Stimulated activated CD8-positive, alpha-beta memory T cell treated with anti-CD3 and anti-CD28 coated beads, Interleukin-4, amount 100 ng/mL, for 24 hours (primary cell): ENCODE measurements at places on chromosomes 2 and 18.

GRCh38 chr2:218216336-218216673 is 684 bp upstream of the ARPC2 start:
- DNase-seq: no peak

GRCh38 chr2:86541334-86541733 is 21.9 kb downstream of the CHMP3 start:
- no peak for DNase-seq

DNA sequence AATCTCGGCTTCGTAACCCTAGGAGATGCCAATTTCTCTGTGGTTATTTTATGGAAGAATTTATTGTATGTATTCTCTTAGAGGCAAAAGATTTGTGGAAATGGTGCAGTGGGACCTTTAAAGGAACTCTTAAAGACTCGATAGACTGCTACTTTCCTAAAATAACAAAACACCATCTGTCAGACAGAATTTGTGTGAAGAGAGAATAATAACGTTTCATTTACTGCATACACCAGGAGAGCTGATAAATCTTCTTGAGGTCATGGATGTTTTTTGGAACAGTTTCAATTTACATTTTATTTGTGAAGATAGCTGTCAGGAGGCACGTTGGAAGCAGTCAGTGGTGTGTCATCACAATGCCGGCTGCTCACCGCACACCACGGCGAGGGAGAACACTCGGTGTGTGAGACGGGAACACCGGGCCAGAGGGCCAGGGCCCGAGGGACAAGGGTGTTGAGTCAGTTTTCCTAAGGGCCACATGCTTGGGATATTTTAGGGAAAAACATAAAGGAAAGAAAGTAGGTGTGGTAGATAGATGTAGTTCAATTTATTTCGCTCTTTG is 1681.0 kb upstream of the DDX18 start:
- DNase-seq: no peak

- DNase-seq: no peak
Measured at GRCh38 chr18:55031576-55031975, 72.3 kb upstream of the CCDC68 start.

- no peak for DNase-seq
Measured at GRCh38 chr2:173192071-173192470, 116.4 kb downstream of the MAP3K20 start.

DNA sequence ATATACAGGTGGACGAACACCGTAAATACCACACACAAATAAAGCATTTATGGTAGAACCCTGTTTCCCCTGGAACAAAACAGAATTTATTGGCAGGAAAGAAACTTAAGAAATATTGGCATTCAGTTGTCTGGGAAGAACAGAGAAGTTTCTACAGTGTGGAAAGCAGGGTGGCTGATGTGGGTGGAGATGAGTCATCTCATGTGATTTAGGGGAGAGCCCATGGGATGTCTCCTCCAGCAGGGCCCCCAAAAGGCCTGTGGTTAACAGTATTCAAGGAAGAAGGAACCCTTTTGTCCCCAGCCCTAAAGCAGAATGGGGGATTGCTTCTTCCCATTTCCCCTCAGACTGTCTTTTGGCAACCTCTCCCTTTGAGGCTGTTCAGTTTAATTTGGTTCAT is 24.2 kb downstream of the SIX3 start:
- DNase-seq: no peak

DNA sequence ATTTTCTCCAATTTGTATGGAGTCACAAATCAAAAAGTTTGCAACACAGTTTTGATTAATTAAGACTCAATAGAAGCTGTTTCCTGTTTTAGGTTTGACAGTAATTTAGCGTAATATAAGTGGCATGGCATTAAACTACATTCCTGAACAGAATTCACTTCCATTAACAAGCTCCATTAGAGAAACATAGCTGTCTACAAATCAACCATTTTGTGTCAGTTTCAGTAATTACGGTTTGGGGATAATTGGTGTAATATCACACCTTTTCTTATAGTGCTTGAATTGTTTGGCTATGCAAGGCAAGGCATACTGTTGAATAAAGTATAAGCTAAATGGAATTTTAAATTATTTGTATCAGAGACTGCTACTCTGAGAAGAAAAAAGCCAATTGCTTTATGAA is 585.5 kb downstream of the CBLN2 start:
- no peak for DNase-seq

DNA sequence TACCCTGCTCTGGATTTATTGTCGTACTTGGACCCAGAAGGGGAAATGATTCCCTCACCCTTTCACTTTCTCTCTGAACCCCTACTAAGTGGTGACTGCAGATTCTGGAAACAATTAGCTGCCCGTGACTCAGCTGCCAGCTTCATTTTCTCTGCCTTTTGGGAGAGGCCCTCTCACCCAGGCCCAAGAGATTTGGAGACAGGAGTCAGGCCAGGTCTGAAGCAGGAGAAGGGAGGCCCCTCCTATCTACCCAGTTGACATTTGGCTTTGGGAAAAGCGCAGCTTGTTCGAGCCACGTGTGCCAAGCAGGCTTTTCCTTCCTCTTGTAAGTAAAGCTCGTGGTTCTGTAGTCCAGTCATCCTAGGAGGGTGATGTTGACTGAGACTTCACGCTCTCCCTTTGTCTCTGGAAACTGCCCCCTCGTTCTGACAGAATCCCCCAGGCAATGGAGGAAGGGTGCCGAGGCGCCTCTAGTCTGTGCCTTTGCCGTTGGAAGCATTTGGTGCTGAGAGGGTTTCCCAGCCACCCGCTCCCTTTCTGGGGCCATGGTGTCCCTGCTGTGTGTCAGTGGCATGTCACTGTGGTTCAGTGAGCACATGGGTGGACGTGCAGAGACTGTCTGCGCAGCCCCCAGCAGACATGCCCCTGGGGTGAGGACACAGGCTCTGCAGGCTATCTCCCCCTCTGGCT is 8.6 kb downstream of the OXER1 start:
- no peak for DNase-seq

GRCh38 chr2:119536707-119537106 is 7.5 kb upstream of the CFAP221 start:
- no peak for DNase-seq

GRCh38 chr18:3420919-3421279 is 29.1 kb upstream of the TGIF1 start:
- no peak for DNase-seq

GRCh38 chr2:28991021-28991420 is 9.9 kb downstream of the TOGARAM2 start:
- DNase-seq: no peak

DNA sequence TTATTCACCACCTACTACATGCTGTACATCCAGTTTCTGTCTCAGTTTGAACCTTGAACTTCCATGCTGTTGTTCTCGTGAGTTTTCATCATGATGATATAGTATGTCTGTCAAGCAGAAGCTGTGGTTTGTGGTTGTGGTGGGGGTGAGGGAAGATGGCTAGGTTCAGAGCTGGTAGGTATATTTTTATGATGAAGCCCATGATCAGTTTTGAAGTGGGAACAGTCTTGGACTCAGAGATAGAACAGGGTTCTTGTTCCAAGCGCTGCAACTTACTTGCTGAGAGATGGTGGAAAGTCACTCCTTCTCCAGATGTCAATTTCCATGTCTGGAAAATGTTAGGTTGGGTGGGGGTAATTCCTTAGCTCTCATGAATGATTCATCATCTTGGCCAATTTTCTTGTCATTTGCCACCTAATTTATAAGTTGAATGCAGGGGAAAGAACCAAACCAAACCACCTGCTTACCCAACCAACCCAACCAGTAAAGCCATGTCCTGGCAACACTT is 21.6 kb downstream of the PMAIP1 start:
- peak; percentile 38 for DNase-seq

- no peak for DNase-seq
Measured at GRCh38 chr2:98269274-98269673, 77.0 kb upstream of the CNGA3 start.

DNA sequence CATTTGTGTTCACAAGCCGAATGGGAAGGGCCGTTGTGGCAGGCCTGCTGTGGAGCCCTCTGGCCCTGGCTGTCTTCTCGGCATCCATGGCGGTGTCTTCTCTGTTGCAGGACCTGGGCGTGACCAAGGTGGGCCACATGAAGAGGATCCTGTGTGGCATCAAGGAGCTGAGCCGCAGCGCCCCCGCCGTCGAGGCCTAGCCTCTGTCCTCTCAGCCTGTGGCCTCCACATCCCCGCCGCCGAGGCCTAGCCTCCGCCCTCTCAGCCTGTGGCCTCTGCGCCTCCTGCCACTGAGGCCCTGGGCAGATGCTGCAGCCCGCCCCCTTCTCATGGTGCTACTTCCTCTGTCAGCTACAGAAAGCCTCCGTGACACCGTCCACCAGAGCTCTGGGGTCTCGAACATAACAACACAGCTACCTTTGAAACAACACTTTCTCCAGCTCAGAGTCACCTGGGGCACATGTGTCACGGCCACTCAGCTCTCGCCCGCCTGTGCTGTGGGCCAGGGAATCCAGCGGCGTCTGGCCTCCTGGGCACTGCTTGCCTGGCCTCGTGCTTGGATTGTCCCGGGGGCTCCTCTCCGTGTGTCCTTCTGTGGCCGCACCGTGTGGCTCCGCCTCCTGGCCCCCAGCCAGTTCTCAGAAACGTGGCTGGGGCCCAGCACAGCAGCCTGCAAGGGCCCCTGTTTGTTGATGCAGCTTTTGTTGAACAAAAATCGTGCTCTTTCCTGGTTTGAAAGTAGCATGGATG is 97.1 kb downstream of the USP40 start:
- DNase-seq: no peak

DNA sequence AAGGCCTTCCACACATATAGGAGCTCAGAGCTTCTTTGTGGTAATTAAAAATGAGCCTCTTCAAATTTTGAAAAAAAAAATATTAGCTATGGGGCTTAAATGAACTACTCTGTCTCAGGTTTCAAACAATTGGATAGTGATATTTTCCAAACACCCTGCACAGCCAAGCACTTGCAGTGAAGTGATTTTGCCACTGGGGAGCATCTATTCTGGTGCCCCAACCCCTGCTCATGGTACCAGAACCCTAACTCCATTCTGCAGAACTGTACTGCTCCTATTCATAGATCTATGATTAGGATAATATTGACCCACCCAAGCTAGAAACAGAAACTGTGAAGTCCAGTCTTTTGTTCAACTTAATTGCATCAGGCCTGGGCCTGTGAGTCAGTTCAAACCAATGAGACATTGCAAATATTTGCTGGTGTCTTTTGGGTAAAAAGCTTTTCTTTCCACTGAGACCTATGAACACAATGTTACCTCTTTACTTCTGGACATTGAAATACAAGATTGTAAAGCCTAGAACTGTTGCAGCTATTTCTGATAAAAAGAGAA is 324.0 kb downstream of the GALNT13 start:
- DNase-seq: no peak

GRCh38 chr2:175766880-175767279 is 235.2 kb downstream of the LNPK start:
- no peak for DNase-seq

GRCh38 chr2:159546716-159547430 is 69.5 kb downstream of the BAZ2B start:
- no peak for DNase-seq

DNA sequence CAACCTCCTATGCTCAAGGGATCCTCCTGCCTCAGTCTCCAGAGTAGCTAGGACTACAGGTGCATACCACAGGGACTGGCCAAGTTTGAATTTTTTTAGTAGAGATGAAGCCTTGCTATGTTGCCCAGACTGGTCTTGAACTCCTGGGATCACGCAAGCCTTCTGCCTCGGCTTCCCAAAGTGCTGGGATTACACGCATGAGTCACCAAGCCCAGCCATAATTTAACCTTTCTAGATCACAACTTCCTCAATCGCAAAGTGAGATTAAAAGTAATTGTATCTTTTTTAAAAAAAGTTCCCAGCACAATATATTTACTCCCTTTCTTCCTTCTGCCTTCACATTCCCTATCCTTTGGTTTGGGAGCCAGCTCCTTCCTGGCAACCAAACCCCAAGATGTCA is 5.8 kb upstream of the PPP1CB start:
- DNase-seq: no peak

DNA sequence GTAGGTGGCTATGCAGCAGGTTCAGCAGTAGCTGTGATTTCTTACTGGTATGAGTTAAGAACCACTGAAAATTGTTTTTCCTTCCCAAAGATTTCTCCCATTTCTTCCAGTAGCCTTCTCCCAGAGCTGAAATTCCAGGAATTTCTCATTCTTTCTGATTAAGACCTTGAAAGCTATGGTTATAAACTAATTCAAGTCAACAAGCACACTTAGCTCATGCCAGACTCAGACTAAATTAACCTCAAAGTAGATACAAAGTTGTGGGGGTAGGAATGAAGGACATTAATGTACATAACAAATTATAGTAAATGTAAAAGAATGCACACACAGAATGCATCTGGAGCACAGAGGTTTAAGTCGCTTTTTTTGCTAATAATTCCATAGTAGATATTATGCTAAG is 103.6 kb upstream of the SOX11 start:
- no peak for DNase-seq

- peak; percentile 74 for DNase-seq
Measured at GRCh38 chr2:26764078-26764887, at the start of gene SLC35F6. SLC35F6 (plus strand) TSS chr2:26764284; CDS start chr2:26764350, 66 bp downstream.

DNA sequence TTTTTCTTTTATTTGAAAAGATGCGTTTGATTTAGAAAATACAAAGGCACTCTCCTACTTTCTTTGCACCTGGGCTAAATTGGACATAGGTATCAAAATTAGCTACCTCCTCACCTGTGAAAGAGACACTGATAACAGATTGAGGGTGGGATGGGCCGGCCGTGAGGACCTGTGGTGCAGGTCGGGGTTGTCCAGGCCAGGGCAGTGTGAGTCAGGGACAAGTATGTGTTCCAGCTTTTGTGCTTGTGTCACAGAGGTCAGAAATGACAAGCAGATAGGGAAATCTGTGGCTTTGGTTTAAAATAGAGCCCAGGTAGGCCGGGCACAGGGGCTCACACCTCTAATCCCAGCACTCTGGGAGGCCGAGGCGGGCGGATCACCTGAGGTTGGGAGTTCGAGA is 22.6 kb downstream of the MYL12B start:
- no peak for DNase-seq

- DNase-seq: no peak
Measured at GRCh38 chr2:174750923-174751441, 13.3 kb downstream of the CHRNA1 start.

- DNase-seq: no peak
Measured at GRCh38 chr18:23718243-23718720, 29.0 kb downstream of the LAMA3 start.

GRCh38 chr2:15605721-15606120 is 14.1 kb downstream of the DDX1 start:
- no peak for DNase-seq

DNA sequence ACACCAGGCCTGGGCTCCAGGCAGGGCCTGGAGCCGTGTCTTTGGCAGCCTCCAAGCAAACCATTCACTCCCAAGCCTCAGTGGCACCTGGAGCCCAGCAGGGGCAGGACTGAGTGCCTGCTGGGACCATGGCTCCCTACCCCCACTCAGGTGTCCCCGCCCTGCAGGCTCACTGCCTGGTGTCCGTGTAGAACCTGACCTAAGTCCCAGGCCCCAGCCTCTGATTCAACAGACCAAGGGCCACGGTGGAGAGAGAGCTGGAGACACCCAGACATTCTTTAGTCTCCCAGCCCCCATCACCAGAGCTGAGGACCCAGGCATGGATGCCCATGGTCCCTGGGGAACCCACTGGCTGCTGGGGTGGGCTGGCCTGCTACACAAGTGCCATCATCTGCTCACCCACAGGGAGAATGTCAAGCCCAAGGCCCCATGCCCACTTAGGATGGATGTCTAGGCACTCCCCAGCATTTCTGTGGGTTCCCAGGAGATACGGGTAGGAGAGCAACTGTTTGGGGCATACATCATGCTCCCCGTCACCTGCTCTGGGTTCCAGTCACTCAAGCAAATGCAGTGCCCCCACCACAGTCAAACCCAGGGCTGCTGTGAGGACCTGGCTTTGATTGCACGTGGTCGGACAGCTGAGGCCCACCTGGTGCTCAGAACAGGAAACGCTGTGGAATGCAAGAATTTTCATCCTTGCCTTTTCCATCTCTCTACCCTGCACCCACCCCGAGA is 42.9 kb upstream of the ATG16L1 start:
- DNase-seq: no peak

GRCh38 chr2:40406485-40407289 is 45.2 kb downstream of the SLC8A1 start:
- DNase-seq: no peak
